ENCODE measurements at places on chromosomes 12 and 14.

GRCh38 chr14:94203473-94204210 lies 29.5 kb downstream of the PPP4R4 start:
- no peak for DNase-seq

GRCh38 chr12:6768990-6769389 lies 2.8 kb downstream of the PTMS start:
- no peak for DNase-seq

DNA sequence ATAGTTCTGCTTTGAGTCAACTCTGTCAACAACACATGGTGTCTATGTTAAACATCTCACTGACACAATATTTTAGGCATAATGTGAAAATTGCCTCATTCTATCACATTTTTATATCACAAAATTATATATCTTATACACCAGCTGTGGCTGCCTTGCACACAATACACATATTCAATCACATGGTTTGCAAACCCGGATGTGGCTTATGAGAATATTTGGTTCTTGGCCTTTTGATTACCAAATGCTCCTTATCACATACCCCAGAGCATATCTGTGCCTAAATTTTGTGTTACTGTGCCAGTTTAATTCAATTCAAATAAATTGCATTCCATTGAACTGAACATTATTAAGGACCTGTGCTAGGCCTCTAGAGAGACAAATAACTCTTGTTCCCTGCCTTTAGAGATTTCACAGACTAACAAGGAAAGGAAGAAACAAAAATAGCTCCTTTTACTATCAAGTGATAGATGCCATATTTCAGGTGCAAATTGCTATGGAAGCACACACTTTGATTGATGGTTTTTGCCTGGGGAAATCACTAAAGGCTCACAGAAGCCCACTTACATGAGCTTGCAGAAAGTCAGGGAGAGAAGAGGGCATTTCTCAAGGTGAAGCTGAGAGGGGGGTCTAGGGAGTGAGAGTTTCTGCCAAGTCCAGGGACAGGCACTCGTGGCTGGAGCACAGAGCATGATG lies 63.4 kb downstream of the PPP1R36 start:
- DNase-seq: no peak

GRCh38 chr12:132477017-132477702 lies 12.8 kb upstream of the FBRSL1 start:
- no peak for DNase-seq

- DNase-seq: no peak
Observed at GRCh38 chr12:129073157-129073915, 220.1 kb downstream of the GLT1D1 start.

DNA sequence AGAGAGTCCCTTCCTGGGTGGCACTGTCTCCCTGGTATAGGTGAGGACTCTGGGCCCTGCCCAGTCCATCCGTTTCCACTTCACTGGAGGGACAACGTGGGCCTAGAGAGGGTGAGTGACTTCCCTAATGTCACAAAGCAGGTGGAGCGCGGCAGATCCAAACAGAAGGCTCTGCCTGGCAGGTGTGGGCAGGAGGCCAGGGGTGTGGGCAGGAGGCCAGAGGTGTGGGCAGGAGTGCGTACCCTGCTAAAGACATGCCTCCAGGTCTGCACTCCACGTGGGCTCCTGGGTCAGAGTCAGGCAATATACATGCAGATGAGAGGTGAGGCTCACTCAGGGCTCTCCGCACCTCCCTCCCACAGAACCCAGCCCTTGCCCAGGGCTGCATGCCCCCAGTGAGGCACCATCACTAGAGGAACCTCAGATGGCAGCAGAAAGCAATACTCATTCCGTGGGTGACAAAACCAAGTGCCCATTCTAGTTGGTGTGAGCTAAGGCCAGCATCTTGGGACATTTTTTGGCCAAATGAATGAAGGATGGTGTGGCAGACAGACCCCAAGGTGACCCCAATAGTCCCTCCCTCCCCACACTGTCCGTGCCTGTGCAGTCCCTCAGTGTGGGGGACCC lies 271.6 kb upstream of the RTL1 start:
- DNase-seq: no peak

All from stimulated activated CD8-positive, alpha-beta memory T cell treated with anti-CD3 and anti-CD28 coated beads, Interleukin-4, amount 100 ng/mL, for 1 hour (primary cell).